ENCODE measurements at places on chromosomes 3 and 15.

DNA sequence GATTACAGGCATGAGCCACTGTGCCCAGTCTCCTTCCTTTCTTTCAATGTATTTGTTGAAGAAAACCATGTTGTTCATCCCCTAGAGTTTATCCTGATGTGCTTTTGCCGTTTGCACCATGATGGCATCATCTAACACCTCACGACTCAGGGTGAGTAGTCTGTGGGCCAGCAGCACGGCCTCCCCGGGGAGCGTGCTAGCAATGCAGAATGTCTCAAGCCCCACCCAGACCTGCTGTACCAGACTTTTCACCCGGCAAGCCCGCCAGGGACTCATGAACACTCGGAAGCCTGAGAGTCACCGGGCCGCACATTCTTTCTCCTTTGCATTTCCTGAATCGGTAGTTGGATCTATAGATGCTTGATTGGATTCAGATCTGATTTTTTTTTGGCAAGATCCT lies 64.6 kb downstream of the RPN1 start:
- DNase-seq: no peak

GRCh38 chr3:67593761-67594234 lies 60.6 kb downstream of the SUCLG2 start:
- DNase-seq: no peak

GRCh38 chr3:157107644-157108133 lies 52.3 kb downstream of the CCNL1 start:
- no peak for DNase-seq

DNA sequence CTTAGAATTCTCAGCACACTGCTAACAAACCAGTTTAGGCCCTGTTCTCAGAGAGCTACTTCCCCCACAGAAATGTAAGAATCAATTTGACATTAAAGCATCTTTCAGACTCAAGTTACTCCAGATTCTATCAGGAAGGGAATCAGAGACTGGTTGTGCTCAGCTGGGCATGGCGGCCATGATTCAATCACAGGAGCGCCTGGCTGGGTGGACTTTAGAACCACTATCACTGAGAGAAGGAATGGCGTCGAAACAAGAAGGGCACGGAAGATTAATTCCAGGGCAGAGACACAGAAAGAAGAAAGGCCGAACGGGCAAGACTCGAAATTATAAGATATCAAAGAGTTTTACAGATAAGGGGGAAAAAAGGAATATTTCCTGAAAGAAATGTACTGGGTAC lies 6.2 kb downstream of the TNIK start:
- DNase-seq: no peak

GRCh38 chr15:91182101-91182500 lies 82.0 kb downstream of the SV2B start:
- DNase-seq: no peak

DNA sequence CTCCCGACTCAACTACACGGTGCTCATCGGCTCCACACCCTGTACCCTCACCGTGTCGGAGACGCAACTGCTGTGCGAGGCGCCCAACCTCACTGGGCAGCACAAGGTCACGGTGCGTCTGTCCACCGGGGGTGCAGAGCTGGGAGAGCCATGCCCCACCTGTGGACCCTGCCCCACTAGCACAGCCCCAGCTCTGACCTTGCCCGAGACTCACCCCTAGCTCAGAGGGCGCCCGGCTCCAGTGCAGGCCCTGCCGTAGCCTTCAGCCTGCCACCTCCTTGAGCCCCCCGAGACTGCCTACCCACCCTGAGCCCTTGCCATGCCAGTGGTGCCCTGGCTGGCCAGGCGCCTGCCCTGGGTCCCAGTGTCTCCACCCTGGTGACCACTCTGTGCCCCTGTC lies 34.9 kb downstream of the PLXNA1 start:
- DNase-seq: no peak

DNA sequence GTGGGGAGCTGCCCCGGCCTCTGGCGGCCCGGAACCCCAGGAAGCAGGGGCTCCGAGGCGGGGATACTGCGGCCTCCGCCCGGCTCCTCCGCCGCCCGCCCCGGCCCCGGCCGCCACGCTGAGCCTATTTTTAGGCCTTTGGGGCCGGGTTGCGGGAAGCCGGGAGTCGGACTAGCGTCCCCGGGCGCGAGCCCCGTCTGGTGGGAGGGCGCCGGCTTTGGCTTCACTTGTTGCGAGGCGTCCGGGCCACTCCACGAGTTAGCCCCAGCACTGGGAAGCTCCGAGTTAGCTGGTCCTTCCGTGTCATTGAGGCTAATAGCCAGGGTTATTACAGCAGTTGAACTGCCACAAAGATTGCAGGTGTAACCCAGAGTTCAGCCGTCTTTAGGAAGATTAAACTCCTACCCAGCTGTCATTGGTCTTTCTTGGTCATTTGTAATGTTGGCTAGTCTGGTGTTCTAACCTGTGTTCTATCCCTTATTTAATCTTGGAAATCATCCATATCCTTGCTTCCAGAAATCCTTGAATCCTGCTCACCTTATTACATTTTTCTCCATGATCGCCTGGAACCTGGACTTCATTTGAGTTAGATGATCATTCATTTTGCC lies 791 bp downstream of the GYG1 start:
- DNase-seq: no peak

- no peak for DNase-seq
Measured at GRCh38 chr15:76147906-76148570, 88.3 kb downstream of the TMEM266 start.

- DNase-seq: no peak
Measured at GRCh38 chr3:125116311-125117080, 60.7 kb upstream of the HEG1 start.

DNA sequence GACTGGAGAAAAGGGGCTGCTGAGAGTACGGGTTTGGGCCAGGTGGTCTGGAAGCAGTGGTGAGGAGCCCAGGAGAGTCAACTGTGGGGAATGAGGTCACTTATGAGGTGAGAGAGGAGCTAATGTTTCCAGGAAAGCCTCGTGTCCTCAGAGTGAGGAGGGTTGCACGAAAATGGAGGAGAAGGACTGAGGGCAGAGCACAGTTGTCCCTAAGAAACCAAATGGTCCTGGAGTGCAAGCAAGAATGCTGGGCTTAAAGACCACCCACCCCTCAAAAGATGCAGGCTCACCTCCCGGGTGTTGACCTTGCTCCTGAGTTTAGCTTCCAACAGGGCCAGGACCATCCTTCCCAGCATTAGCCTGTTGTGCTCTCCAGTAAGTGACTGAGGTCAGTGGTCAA lies 133.2 kb downstream of the PDE8A start:
- DNase-seq: no peak

GRCh38 chr3:132456136-132456535 lies 38.8 kb downstream of the DNAJC13 start:
- no peak for DNase-seq

- DNase-seq: no peak
Measured at GRCh38 chr3:28575746-28576613, 227.4 kb upstream of the AZI2 start.

DNA sequence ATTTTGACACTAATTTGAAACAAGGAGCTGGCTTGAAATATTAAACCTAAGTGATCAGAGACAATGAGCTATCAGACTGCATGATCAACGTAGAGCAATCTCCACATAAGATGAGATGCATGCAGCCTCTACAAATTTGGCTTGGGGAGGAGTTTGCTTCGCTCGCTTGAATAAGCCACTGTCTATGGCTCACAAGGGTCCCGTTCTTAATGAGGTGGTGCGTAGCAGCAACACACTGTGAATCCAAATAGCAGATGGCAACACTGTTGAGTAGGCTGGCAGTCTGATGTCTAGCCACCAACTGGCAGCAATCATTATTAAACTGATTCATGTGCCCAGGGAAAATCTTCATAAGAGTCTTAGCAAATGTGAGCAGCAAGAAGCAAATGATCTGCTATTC lies 125.4 kb upstream of the CCDC54 start:
- DNase-seq: no peak

DNA sequence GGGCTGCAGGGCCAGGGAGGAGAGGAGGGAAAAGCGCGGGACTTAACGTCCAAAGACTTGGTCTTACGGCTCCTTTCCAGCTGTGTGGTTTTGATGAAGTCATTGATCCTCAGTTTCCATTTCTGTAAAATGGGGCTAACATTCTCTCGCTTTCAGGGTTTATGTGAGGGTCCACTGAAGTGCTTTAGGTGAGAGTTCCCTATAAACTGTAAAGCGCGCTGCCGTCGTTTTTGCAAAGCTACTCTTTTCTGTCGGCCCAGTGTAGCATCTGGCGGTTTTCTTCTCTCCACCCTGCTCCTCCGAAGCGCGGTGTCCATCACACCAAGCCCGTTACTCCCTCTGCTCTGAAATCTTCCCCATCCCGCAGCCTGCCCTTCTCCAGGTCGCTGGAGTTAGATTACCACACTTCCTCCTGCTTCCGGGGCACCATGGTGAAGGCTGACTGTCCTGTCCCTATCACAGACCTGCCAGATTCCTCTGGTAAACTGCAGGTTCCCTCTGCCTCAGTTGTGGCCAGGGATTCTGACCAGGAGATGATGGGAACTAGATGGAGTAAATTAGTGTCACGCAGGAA lies 702 bp upstream of the DNAJC17 start:
- DNase-seq: no peak

DNA sequence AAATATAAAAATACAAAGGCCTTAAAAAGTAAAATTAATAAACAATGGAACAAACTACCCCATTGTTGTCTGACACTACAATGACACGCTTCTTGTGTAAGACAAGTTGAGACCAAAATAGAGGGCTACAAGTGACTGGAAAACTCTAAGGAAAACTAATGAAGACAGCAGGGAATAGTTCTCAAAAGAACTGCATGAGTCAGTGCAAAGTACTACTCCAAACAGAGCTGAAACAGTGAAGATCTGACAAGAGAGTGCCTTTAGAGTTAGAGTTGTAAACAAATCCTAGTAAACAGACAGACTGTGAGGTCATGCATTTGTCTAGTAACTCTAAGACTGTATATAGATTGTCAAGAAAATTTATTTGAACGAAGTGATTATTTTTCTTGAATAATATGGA lies 233.9 kb downstream of the BBX start:
- DNase-seq: no peak

- DNase-seq: no peak
Measured at GRCh38 chr3:114318295-114318694, 24.5 kb downstream of the TIGIT start.

DNA sequence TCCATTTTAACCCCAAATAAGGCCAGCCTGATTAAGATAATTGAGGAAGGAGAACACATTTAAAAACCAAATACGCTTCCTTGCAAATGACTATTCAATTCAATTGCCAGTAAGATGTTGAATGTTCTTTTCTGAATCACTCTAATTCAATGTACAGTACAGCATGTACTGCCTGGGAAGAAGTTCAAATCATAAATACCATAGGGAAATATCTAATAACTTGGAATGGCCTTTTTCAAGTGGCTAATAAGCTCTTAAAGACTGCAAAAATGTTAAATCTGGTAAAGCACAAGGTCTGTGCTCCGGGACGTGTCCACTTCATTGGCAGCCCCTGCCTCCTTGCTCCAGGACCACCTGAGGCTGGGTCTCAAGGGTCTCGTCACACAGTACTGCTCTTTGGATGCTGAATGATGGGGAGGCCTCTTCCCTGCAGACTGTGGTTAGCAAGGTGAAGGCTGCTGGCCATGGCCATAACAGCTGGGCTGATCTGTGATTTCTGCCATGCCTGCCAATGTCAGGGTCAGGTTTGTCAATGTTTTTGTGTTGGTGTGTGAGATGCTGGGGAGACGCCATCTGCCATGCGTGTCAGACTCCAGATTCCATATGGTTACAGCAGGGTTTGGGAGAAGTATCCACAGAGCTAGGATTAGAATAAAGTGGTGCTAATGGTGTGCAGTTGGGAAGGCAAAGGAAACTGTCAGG lies 300.5 kb downstream of the ADAMTS17 start:
- no peak for DNase-seq

- DNase-seq: no peak
Measured at GRCh38 chr3:196849180-196849741, 18.5 kb upstream of the SENP5 start.

- no peak for DNase-seq
Measured at GRCh38 chr15:52994290-52994689, 204.2 kb upstream of the ONECUT1 start.

- DNase-seq: no peak
Measured at GRCh38 chr3:151226825-151227224, 23.8 kb upstream of the GPR171 start.

GRCh38 chr3:49831341-49831740 lies 17.6 kb upstream of the UBA7 start:
- DNase-seq: no peak

DNA sequence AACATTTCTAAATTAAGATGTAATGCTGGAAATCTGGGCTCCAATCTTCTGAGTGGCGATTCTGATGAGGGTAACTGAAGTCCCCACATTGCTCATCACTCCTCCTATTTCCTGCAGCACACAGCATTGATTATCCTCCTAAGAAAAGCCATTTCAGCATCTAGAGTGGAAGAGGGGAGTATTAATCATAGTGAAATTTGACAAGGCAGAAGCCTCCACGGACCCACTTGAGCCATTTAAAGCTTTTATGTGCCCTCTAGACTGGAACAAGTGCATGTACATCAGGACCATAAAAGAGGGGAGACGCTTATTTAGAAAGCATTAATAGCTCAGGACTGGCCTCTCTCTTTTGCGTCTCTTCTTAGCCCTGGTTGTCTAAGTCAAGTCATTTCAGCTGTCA lies 25.8 kb downstream of the AQP9 start:
- DNase-seq: no peak

DNA sequence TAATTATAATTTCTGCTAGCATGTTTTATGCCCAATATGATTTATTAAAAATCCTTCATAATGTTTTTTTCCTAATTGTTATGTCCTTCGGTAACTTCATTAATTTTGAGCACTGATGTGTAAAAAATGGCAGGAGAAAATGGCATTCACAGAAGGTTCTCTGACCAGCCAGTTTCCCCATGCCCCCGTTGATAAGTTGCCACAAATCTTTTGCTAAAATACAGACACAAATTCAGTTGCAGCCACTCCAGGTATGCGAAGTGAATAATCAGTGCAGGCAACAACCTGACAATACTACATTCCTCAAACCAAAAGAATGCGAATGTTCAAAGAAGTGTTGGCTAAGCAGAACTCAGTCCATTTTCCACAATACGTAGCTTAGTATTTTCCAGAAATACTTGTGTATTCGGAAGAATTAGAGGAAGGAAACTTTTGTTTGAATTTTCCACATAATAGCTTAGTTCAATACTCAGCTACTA lies 32.7 kb downstream of the CHL1 start:
- DNase-seq: no peak

DNA sequence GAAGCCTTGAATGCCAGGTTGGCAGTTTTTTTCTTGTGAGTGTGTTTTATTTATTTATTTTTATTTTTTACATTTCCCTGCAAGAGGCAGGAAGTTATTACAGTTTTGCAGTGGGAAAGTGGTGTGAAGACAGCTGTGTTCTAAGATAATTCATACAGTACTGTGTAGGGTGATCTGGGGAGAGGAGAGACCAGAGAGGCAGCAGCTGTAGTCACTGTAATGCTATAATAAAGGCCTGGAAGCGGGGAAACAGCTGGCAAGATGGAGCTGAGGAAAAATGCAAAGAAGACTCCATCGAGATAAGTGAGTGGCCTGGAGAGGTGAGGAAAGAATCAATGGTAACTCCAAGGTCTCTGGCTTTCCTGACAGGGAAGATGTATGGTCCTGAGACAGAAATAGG lies 23.1 kb downstream of the CNTN3 start:
- DNase-seq: no peak

GRCh38 chr3:66348704-66349103 lies 127.9 kb downstream of the SLC25A26 start:
- DNase-seq: no peak

Measured in activated CD8-positive, alpha-beta memory T cell treated with anti-CD3 and anti-CD28 coated beads for 1 hour (primary cell).